ENCODE measurements at places on chromosomes 13 and 19.

- no peak for DNase-seq
Observed at GRCh38 chr13:53901593-53901992, 873.0 kb downstream of the OLFM4 start.

DNA sequence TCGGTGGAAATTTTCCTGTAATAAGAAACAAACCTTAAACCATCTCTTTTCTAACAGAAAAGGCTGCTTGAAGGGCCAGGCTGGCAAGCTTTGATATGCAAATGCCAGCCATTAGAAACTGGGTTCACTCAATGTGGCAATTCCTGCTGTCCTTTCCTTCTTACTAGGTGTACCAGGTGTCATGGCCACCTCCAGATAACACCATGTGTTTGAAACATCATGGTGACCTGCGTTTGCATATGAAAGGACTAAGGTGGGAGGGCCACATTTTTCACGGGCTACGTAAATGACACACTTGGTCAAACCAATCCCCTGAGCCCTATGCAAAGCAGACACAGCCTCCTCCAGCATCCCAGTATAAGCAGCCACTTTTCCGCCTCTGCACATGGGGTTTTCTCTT, 789.1 kb upstream of the SLITRK5 start:
- DNase-seq: no peak

DNA sequence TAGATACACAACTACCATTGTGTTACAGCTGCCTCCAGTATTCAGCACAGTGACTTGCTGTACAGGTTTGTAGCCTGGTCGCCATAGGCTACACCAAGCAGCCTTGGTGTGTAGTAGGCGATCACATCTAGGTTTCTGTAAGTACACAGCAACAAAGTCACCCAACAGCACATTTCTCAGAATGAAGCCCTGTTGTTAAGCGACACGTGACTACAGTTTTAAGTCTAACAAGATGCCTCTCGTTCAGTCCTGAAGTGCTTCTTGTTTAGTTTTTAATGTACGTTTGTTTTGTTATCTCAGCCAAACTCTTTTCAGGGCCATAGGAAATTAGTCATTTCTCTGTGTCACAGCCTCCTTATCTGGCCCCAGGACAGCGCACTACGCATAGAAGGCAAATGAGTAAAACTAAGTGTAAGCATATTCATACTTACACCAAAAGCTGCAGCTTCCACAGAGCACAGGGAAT, 50.0 kb upstream of the GPR183 start:
- DNase-seq: no peak

DNA sequence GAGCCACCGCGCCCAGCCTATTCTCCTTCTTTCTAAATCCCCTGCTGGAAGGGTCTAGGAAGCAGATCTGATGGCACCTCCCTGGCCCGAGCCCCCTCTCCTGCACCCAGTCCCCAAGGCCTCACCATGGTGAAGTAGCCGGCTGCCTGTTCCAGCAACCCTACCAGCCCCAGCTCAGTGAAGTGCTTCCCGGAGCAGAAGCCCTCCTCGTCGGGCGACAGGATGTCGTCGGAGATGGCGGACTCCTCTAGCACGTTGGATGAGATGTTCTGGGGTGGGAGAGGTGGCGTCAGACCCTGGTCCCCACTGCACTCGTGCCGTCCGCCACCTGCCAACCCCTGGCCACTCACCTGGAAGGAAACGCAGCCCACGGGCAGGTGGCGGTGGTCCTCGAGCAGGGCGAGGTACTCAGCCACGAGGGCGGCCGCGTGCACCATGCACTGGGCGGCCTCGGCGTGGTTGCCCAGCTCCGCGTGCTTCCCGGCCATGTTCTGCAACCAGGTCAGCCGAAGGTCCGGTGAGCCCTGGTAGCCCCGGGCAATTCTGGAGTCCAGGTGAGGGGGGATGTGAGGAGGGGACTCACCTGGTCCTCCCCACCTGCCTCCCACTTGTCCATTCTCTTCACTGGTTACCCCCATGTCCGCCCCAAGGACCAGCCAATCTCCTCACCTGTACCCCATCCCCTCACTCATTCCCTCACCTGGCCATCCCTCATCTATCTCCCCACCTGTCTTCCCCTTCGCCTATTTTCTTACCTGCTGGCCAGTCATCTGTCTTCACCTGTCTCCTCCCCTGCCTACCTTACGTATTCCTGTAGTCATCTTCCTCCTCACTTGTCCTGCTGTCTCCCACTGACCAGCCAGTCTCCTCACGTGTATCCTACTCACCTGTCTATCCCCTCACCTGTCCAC, 11.5 kb upstream of the KANK2 start:
- DNase-seq: no peak

DNA sequence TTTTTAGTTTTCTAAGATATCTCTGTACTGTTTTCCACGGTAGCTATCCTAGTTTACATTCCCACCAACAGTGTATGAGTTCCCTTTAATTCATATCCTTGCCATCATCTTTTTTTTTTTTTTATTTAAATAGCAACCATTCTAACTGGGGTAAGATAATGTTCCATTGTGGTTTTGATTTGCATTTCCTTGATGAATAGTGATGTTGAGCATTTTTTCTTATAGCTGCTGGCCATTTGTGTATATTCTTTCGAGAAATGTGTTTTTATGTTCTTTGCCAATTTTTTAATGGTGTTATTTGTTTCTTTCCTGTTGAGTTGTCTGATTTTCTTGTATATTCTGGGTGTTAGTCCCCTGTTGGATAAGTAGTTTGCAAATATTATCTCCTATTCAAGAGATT, 454.8 kb downstream of the DACH1 start:
- DNase-seq: no peak

GRCh38 chr13:43307221-43307920, 284.0 kb downstream of the DNAJC15 start:
- DNase-seq: no peak

- DNase-seq: no peak
Observed at GRCh38 chr13:67440236-67440975, 210.3 kb upstream of the PCDH9 start.

DNA sequence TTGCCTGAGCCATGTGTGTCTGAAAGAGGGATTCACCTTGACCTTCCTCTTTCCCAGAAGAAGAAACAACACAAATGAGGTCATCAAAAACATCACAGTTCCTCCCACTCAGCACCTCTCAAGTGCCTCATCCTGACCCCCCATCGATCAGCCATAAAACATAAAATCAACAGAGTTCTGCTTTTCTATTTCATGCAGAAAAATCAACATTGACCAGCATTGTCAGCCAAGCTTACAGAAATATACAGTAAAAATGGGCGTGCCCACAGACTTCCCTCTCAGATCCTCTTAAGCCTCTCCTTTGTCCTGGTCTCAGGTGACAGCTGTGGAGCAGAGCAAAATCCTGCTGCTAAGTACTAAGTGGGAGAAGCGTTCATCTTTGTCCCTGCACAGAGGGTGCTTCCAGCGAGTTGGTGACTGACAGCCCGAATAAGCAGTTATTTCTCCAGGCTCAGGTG, 213.3 kb downstream of the OLFM4 start:
- DNase-seq: no peak

DNA sequence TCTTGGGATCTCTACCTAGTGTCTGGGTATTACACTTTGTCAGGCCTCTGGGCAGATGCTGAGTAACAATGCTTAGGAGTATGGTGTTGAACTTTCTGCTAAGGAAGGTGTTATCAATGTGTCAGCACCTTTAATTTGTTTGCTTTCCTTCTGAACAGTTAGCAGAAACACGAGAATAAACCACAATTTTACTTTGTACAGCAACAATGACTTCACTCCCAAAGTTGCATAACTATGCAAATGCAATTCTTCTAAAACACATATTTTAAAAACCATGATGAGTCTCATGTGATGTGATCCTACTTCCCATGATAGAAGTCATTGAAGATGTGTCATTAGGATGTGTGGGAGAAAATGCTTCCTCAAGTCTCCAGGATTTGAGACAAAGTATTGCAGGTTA, 155.0 kb downstream of the POSTN start:
- DNase-seq: no peak

All from cortex of kidney (tissue), 1 donor.